ENCODE measurements at places on chromosomes 16 and 17. TPM values are rescaled to one million over a fixed set of nuclear protein-coding genes. Genes with fewer than 3 reads are reported as not detected.

- no peak for DNase-seq
These were observed 12.8 kb upstream of the CLEC18C start for GRCh38 chr16:70160821-70161220.

GRCh38 chr17:80876950-80877728 is 114.5 kb upstream of the CHMP6 start:
- DNase-seq: no peak

GRCh38 chr17:20254541-20254940 is 212.8 kb downstream of the LGALS9B start:
- DNase-seq: no peak

DNA sequence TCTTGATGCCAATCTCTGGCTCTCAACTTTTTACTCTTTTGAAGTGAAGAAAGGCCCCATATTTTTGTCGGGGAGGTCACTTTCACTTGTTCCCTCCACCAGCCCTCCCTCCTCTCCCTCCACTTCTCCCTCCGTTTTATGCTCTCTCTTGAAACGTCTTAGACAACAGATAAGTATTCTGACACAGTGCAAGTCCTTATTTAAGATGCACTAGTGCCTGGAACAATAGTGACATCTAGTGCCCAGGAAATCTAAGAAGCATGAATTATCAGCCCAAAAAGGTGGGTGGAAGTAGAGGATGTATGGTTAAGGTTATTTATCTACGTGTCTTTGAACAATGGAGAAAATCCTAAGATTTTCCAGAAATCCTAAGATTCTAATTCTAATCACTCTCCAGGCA is 17.9 kb downstream of the PSME3IP1 start:
- no peak for DNase-seq

DNA sequence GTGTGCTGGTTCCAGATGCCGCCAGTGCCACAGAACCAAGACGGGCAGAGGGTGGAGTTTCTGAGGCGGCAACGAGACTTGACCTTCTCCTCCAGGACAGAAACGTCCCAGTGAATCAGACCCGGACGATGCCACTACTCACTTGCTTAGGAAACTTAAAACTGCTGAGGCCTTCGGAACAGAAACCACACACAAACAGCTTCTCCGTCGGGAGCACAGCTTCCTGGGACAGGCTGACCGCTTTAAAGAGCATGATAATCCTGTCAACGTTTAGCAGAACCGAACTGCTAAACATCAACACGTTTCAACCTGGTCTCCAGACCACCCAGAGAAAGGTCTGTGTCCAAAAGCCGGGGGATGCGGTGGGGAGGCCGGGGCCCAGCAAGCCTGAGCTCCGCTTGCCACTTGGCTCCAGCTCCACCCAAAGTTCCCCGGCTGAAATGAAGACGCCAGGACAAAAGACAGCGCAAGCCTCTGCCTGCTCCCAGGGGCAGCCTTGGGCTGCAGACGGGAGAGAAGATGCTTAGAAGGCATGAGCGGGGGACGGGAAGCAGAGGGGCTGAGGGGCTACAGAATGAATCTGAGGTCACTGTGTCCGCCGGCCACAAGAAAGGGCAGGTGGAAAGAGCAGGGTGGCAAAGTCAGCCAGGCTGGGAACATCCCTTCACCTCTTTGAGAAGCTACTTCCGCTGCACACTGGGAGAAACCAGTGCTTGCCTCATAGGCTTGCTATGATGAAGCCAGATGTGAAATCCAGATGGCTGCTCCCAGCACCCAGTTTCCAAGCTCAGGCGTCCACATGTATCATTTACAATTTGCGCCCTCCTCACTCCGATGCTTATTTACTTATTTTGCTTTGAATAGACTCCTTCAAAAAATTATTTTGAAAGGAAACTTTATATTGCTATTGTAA is 69.0 kb downstream of the MRM3 start:
- DNase-seq: no peak

- no peak for DNase-seq
These were observed 44.9 kb upstream of the CDC42EP4 start for GRCh38 chr17:73356561-73357170.

GRCh38 chr17:16446338-16446983 is 31.1 kb downstream of the TRPV2 start:
- DNase-seq: no peak

BCL6B gene
- 3.1 TPM for total RNA-seq

CDH11 gene
- 23.9 TPM for total RNA-seq

DNA sequence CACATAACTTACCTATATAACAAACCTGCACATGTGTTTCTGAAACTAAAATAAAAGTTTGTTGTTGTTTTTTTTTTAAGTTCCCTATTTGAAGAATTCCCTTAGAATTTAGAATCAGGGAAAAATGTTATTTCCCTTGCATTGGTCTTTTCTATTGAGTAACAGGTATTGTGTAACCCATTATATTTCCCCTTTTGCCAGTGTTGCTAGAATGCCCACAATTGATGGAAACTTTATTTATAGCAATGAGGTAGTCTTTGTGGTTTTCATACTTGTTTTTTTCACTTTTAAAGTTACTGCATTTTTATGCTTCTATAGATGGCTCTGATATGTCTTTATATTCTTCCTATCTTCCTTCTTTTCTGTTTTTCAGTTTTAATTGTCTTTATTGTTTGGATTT is 3.9 kb downstream of the NLRP1 start:
- DNase-seq: no peak

CDH8 gene
- 2.2 TPM for total RNA-seq

PLD2 gene
- total RNA-seq: 53.5 TPM

DNA sequence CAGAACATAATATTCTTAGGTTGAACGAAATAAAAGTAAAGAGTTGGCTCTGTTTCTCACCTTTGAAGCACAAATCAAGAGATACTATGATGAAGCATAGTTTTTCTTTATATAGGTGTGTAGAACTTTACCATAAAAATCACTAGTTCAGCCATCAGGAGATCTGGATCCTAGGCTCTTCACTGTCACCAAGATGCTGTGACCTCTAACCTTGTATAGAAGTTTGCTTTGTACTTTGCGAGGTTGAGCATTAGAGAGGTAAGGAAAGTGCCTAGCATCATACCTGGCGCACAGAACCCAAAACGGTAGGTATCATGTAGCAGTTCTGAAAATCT is 553 bp upstream of the CDC6 start:
- no peak for DNase-seq

DNA sequence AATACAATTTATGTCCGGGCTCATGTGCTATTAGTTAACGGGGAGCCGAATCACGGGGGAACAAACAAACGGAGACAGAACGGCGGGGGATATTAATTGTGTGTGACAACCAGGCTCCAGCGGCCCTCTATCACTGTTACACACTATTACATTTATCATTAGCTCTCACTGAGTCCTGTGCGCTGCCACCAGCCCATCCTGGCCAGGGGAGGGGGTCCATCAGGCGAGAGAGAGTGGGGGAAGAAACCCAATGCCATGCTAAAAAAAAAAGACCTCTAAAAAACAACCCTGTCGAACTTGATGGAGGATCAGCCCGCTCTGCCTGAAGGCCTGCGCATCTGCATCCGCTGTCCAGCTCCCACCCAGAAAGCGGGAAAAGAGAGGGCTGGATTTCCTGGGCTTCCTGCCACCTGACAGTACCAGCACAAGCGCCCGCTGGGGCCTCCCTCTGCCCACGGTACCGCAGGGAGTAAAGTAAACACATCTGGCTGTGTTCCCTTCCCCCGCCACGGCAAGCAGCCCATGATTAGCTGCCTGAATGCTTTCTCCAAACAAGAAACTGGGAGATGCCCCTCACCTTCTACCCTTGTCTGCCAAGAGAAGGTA is 41.7 kb downstream of the PIPOX start:
- no peak for DNase-seq

GRCh38 chr16:73151225-73151624 is 103.3 kb upstream of the ZFHX3 start:
- no peak for DNase-seq

DNA sequence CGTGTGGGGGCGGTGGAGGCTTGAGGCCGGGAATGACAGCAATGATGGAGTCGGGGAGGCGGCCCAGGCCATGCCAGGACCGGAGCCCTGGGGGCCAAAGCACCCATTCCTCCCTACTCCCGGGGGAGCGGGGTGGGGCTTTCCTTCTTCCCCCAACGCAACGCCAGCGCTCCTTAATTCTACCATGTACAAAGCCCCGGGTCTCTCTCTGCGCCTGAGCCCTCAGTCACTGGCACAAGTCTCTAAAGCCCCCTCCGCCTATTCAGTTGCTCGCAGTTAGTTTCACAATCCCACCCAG is 245 bp upstream of the RNF227 start:
- no peak for DNase-seq

GRCh38 chr16:73848993-73849392 is 447.6 kb upstream of the PSMD7 start:
- no peak for DNase-seq

GFAP gene
- total RNA-seq: 5.9 TPM

ABCC12 gene
- total RNA-seq: not detected

TIMM22 gene
- 11.6 TPM for total RNA-seq

SLC5A2 gene
- not detected for total RNA-seq

- DNase-seq: no peak
These were observed 154.6 kb downstream of the SEC14L1 start for GRCh38 chr17:77295241-77295853.

DNA sequence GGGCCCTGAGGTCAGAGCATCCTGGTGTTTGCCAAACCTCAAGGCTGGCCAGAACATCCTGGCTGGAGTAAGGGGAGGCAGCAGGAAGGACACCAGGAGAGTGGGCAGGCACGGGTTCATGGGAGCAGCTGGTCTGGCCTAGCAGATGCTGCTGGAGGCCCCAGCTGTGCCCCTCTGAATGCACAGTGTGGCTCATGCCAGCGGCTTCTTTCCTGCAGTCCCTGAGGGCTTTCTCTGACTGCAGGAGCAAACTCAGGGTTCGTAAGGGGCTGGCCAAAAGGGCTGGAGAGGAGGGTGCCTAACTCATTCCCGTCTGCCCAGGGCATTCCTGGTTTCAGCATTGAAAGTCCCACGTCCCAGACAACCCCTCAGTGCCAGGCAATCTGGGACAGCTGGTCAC is 78.7 kb downstream of the ZDHHC7 start:
- no peak for DNase-seq

DNA sequence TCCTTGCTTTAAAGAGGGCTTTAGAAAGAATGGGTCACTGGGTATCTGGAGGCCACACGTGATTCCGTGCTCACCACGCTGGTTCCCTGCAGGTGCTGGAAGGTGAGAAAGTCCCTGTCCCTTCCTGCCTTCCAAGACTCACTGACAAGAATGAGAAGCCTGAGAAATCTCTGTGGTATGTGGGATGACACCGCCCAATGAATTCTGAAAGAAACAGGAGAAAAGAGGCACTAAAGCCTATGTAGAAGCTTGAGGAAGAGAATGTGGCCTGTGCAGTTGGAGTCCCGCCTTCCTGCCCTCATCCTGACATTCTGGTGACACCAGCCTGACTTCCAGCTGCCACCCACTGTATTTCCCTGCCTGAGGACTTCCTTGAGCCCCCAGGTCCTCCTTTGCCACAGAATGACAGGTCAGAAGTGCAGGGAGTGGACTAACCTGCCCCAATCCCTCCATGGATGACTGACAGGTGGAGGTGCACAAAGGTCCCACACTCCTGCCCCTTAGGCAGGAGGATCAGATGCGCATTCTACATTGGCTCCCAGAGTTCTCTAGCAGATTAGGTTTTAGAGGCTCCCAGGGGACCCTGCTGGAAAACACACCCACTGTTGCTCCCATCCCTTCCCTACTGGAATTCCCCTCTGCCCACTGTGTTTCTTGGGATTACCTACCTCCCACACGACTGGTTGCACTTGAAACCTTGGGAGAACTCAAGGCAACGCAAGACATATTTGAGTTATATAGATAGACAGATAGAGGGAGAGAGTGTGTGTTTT is 38.6 kb upstream of the TENT4B start:
- no peak for DNase-seq

GRCh38 chr16:83215406-83216001 is 588.7 kb downstream of the CDH13 start:
- DNase-seq: no peak

OTOP2 gene
- not detected for total RNA-seq

CSH1 gene
- not detected for total RNA-seq

- DNase-seq: no peak
These were observed 12.4 kb downstream of the SOCS3 start for GRCh38 chr17:78347453-78347852.

PRSS8 gene
- 162 TPM for total RNA-seq

DNA sequence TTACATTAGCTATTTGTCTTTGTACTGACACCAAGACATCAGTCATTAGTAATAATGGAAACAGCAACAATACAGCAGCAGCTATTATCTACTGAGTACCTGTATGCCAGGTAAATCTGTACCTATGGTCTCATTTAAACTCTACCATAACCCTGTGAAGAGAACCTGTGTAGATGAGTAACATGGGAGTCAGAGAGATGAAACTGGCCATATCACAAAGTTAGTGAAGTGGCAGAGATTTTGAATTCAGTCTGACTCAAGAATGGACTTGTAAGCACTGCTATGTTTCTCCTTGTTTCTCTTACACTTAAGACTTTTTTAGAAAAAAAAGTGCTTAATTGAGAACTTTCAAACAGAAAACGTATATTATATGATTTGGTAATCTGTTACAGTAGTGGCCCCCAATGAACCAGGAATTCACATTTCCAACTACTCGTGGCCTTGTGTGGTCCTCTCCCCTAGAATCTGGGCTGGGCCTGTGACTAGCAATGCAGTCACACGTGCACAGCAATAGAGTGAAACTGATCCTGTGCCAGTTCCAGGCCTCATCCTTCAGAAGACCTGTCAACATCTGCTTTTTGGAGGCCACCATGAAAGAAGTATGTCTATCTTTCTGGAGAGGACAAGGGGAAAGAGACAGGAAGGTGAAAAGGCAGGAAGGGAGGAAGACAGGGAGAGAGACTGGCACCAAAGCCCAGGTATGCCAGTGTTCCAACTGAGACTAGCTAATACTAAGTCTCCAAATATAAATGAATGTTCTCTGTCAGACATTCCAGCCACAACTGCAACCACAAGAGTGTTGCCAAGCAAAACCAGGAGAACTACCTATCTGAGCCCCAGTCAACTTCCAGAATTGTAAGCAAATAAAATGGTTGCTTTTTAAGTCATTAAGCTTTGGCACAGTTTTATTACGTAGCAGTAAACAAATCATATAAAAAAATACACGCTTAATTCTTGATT is 12.0 kb downstream of the CRLF3 start:
- no peak for DNase-seq

HSPB9 gene
- total RNA-seq: 0.48 TPM

MYH1 gene
- total RNA-seq: not detected

All from suprapubic skin (tissue), 4 donors.